Stimulated activated CD8-positive, alpha-beta memory T cell treated with anti-CD3 and anti-CD28 coated beads, Interleukin-4, amount 100 ng/mL, for 24 hours (primary cell): ENCODE measurements at places on chromosomes 3 and 15.

- DNase-seq: no peak
Measured at GRCh38 chr15:72967397-72967796, 84.9 kb upstream of the NEO1 start.

- DNase-seq: no peak
Measured at GRCh38 chr15:99571299-99571698, 5.5 kb downstream of the MEF2A start.

DNA sequence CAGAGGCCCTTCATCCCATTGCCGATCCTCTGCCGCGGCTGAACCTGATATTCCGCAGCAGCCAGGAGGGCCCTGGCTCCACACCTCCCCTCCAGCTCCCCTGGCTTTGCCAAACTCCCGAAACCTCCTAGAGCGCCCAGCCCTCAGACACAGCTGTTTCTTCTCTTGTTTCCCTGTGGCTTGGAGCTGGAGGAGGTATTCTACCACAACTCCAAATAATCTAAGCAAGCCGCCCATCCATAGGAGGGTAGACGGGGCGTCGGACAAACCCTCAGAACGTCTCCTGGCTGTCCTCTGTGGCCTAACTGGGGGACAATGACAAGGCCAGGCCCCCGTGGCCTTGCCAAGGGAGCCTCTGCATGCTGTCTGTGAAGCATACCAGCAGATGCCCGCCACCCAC lies 10.4 kb downstream of the PLA2G4D start:
- no peak for DNase-seq

GRCh38 chr15:65610871-65611718 lies at the start of gene INTS14:
Gene INTS14 (minus strand): TSS chr15:65611131. CDS start chr15:65607380, 3,751 bp downstream.
- DNase-seq: peak; percentile 95

DNA sequence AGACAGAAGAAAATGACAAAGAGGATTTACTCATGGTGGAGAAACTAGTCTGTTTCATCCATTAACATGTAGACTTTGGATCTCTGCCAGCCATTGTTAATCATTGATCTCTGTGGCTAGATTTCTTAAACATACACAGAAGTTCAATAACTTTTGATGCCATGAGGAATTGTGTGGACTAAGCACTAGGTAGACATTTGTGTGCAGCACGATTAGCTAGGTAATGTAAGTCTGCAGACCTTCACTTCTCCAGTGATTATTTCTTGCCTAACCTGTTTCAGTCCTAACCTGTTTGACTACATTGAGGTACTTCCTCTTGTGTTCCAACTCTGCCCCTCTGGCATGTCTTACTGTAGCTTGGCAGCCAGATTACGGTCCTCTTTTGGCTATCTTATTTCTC lies 928.5 kb upstream of the ROBO1 start:
- no peak for DNase-seq

DNA sequence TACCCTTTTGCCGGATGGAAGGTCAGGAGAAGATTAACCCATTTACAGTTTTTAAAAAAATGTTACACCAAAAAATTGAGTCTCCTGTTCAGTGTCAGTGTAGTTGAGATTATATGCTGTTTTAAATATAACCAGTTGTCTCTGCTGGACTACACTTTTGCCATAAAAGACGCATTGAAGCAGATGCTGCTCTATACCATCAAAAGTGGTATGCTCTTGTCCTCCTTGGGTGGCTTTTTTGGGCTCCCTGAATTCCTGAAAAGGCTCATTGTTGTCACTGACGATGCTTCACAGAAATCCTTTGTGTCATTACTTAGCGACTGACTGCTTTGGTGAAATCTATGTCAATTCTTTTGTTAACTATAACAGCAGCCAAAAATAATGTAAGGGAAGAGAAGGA lies 133.9 kb upstream of the SKOR1 start:
- DNase-seq: no peak

DNA sequence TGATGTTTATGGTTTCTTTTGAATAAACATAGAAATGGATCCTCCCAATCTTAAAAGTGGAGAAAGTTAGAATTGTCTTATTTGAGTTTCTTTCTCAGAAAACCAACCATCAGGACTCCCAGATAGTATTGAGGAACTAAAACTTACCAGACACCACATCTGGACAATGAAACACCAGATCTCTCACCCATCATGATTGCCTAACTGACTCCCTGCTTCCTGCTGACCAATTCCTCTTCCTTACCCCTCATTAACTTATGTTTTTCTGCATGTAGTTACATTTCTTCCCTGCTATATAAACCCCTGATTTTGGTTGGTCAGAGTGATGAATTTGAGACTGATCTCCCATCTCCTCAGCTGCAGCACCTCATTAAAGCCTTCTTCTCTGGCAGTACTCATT lies 242.0 kb upstream of the SETMAR start:
- DNase-seq: no peak

DNA sequence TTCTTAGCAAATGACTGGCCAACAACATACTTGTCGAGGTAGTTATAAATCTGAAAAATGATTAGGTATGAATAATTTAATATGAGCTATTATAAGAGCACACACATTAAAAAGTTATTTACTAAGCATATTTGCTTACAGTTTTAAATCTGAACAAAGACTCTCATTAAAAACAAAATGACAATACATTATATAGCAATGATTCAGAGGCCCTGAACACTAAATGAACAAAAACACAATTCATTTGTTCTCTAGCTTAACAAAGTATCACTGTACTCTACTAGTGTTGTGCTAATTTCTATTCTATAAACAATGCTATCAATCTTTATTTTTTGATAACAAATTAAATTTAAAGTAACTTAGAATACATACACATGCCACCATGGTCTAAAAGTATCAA lies 21.0 kb downstream of the CLPX start:
- DNase-seq: no peak

DNA sequence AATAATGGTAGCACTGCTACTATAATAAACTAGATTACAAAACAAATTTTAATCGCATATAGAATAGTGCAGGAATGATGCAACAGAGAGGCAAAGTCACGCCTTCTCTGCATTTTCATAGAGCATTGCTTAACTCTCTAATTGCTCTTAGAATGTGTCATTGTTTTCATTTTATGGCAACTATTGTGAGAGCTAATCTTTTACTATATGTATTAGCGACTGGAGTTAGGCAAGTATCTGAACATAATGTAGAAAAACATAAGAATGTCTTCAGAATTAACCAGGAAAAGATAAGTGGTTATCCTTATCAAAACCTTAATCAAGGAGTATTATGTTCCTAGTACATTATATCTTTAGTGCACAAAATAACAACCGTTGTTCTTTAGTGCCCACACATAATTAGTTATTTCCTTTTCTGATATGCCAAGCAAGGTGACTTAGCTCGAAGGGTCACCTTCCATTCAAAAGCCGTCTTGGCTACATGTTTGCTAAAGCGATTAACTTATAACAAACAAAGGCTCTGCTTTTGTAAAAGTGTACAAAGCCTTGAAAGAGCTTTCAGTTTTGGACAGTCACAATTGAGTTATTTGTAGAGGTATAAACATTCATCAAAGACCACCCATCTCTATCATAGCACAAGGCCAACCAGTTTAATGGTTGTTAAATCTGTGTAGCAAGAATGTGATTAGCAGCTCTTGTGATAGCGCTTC lies 1328.9 kb downstream of the ROBO2 start:
- no peak for DNase-seq

DNA sequence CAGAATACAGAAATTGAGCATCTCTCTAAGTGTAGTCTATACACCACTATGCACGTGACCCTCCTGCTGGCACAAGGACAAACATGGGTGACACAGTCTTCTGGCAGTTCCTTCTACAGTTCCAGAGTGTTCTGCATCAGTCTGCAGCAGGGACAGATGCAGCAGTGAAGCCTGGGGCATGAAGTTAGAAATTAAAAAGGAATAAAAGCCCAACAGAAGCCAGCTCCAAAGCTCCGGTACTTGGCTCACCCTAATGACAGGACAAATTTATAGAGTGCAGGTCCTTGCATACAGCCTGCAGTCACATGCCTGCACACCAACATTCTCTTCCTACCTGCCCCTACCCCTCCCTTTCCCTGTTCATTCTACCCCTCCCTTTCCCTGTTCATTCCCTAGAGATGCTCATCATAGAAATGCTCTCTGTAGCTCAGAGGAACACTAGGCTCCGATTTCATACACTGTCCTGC lies 15.0 kb downstream of the UACA start:
- DNase-seq: no peak

DNA sequence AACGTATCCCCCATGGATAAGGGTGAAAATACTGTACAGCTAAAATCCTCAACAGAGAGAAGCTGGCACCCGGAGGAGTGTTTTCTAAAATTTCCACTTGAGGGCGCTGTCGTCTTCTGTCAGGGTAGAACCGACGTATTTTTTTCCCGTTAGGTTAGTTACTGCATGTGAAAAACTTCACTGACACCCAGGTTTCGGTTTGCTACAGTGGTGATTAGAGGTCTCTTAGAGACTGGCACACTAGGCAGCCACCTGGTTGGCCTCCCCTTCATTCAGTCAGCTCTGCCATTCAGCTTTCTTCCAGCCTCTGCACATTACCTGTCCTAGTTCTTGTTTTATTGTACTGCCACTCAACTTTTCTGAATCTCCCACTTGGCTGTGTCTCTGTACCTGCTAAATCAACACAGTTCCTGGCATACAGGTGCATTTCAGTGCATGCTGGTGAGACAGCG lies 18.4 kb downstream of the CCK start:
- DNase-seq: peak; percentile 33

DNA sequence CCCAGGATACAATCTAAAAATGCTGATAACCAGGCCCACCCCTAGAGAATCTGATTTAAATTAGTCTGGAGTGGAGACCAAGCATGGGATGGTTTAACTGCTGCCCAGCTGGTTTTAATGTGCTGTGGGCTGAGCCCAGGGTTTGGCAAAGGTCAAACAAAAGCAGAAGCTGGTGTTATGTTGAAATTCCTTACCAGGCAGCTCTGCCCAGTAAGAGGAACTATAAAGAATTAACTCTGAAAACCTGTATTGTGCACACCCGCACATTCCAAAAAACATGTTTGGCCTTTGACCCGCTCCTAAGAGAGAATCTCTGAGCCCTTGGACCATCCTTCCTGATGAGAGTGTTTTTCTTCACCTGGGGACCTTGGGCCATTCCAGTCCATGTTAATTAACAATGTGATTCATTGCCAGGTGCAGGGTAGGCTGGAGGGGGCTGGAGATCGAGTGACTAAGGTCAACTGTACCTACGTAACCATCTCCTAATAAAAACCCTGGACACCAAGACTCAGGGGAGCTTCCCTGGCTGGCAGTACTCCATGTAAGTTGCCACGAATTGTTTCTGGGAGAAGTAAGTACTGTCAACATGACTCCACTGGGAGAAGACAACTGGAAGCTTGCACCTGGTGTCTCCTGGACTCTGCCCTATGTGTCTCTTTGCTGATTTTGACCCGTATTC lies 10.9 kb downstream of the CCDC13 start:
- no peak for DNase-seq

DNA sequence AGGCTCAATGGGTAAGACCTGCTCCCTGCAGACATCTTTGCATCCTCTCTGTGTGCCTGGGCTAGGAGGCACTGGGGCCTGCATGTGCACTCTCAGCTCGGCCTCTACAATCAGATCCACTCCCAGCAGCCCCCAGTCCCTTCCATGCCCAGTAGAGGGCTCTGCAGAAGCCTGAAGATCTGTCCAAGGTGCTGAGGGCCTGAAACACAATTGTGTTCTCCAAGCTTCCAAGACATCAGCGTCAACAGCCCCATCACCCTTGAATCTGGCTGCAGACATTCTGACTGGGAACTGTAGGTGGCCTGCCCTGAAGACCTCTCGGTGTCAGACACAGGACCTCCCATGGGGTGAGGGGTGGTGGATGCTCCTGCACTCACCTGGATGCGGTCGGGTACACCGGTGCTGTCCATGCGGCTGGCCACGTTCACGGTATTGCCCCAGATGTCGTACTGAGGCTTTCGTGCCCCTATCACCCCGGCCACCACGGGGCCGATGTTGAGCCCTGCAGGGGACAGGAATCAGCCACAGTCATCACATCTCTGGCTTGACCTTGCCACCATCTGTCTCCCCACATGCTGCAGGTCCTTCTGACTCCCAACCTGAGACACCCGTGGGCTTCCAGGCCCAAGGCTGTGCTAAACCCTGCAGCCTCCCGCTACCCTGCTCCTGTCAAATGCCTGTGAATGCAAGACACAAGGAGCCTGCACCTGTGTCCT lies 84.7 kb downstream of the SEC22A start:
- peak; percentile 11 for DNase-seq

DNA sequence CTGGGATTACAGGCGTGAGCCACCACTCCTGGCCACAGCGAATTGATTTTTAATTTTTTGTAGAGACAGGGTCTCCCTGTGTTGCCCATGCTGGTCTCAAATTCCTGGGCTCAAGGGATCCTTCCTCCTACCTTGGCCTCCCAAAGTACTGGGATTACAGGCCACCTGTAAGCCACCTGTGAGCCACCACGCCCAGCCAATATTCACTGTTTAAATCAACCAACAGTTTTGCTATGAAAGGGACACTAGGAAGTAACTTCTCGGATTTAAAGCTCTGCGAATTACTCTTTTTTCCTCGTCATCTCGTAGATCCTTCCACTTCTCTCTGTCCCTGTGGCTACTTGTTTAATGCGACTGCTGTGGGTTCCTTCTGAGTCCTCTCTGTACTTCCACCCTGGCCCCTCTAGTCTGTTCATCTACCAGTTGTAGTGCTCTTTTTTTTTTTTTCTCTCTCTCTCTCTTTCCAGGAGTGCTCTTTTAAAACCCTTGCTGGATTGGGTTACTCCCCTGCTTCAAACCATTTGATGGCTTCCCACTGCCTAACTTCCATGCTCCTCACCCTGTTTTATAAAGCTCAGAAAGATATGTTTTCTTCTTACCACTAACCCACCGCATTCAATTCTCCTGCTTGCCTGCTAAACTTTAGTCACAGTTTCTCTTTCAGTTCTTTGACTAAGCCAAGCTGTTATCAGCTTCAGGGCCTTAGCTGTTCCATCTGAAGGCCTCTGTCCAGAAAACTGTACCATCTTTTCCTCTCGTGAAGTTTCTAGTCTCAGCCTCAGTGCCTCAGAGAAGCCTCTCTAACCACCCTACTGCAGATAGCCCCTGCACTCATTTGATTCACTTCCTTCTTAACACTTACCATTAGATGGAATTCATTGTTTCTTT lies 12.4 kb downstream of the RTF1 start:
- DNase-seq: no peak

- DNase-seq: no peak
Measured at GRCh38 chr3:135997554-135998320, 32.2 kb downstream of the PPP2R3A start.

- DNase-seq: no peak
Measured at GRCh38 chr15:69951898-69952555, 145.7 kb downstream of the TLE3 start.

- no peak for DNase-seq
Measured at GRCh38 chr15:29113336-29114220, 156.0 kb downstream of the NSMCE3 start.

DNA sequence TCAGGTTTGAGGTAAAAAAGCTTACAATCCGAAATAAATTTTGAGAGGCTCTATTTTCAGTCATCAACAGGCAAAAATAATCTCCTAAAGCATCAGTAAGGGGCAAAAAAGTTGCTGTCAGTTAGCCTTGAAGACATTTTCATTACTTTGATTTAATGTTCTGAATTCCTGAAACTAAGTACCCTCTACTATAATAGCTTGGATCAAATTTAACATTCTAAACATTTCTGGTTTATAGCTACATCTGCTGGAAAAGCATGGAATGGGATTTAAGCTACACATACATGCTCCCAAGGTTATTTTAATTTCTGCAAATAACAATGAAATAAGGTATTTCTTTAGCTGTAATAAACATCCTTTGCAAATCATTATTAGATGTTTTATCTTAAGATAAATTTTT lies 245.4 kb downstream of the ULK4 start:
- no peak for DNase-seq

- DNase-seq: no peak
Measured at GRCh38 chr3:107978131-107979055, 112.4 kb downstream of the CD47 start.

- no peak for DNase-seq
Measured at GRCh38 chr3:36679384-36680200, 84.8 kb downstream of the DCLK3 start.
